ENCODE measurements at places on chromosomes 4 and X. TPM values are rescaled to one million over a fixed set of nuclear protein-coding genes. Genes with fewer than 3 reads are reported as not detected.

The PITX2 gene
- total RNA-seq, result not detected

GRCh38 chr4:72900952-72901351, 168.6 kb downstream of the COX18 start:
- DNase-seq, result peak; percentile 19

DNA sequence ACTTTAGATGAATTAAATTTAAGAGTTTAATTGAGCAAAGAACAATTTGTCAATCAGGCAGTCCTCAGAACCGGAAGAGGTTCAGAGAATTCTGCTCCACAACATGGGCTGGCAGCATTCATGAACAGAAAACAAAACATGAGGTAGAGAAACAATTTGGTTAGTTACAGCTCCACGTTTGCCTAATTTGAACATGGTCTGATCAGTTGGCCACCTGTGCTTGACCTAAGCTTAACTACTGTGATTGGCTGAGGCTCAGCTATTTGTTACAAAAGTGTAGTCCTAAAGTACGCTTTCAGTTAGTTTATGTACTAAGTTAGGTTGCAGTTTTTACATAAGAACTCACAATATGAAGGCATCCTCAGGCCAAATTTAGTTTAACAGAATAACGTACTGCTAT, 258.6 kb downstream of the ADAM29 start:
- no peak for DNase-seq

- DNase-seq, result no peak
Measured at GRCh38 chr4:89365776-89366175, 58.2 kb upstream of the GPRIN3 start.

The PPARGC1A gene
- not detected for total RNA-seq

DNA sequence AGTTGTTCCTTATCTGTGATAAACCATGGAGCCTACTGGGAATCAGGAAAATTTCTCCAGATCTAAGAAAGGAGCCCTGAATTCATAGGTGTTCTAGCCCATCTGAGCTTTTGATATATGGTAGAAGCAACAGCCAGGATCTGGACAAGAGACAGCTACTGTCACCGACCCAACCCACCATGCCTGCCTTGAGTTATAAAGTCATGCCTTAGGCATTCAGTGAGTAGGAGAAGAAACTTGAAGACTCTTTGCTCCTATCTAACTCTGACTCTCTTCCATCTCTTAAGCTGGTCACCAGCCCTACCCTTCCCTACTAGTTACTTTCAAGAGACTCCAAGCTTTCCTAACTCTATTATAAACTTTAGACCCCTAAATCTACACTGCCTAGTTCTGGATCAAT, 83.9 kb upstream of the FAM9B start:
- DNase-seq, result no peak

- no peak for DNase-seq
Measured at GRCh38 chr4:147958489-147959065, 226.7 kb downstream of the ARHGAP10 start.

GRCh38 chrX:1261285-1261684, 7.3 kb upstream of the CSF2RA start:
- DNase-seq, result no peak

GRCh38 chrX:50801135-50801534, 12.9 kb downstream of the SHROOM4 start:
- no peak for DNase-seq

DNA sequence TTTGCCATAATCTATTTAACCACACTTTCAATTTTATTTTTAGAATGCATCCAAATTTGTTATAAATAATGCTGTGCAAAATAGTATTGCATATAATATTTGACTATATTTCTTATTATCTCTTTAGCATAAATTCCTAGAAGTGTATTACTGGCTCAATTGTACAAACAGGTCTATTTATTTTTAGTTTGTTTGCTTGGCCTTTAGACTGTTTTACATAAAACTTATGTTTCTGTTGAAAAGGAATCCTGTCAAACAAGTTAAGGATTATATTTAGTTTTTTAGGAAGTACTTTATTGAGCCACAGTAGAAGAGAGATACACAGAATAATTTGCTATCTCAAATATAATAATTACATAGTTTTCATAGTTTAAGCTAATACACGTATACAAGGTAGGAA, 413.8 kb downstream of the GBA3 start:
- no peak for DNase-seq

GRCh38 chrX:117522725-117523700, 593.6 kb downstream of the KLHL13 start:
- no peak for DNase-seq

DNA sequence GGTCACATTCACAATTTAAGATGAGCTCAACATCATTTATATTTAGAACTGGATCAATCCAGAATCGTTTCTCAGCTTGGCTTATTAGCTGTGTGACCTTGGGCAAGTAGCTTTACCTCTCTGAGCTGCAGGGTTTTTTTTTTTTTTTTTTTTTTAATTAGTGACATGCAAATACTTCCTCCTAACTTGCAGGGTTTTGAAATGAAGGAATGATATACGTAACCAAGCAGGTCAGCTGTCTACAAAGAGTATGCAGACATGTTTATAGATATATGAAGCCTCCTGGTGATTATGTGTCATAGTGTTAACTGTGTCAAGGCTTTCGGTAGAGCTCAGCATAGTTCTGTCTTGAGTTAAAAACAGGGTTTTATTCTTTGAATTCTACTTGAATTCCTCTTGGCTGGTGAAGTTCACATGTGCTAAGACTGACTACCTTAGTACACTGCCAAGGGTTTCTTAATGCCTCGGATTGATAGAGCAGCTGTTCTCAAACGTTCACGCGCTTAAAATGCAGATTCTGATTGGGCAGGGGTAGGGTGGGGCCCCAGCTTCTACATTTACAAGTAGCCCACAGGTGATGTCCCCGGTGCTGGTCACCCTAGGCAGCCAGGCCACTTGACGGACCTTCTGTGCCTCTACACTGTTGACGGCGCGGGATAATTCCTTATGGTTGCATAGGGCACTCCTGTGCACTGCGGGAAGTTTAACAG, 654 bp upstream of the STS start:
- peak; percentile 43 for DNase-seq

- DNase-seq, result no peak
Measured at GRCh38 chrX:13536551-13536950, 32.9 kb upstream of the EGFL6 start.

The EFHC2 gene
- 2.6 TPM for total RNA-seq

DNA sequence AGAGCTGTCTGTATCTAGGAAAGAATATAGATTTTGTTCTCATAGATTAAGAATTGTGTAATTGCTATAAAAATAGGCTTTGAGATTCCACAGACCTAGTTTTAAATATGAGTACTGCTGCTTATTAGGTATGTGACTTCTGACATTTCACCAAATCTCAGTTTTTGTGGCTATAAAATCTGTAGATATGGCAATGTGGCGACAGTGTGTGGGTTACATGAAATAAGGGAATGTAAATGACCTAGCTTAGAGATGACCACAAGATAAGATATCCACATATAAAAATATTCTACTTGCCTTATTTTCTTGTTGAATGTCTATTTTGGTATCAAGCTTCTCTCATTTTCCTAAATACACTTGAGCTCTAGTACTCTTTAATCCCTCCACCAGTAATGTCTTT, 193.8 kb downstream of the UNC5C start:
- DNase-seq, result no peak

GRCh38 chrX:103256651-103257050, 1.7 kb upstream of the TCEAL8 start:
- DNase-seq, result no peak

DNA sequence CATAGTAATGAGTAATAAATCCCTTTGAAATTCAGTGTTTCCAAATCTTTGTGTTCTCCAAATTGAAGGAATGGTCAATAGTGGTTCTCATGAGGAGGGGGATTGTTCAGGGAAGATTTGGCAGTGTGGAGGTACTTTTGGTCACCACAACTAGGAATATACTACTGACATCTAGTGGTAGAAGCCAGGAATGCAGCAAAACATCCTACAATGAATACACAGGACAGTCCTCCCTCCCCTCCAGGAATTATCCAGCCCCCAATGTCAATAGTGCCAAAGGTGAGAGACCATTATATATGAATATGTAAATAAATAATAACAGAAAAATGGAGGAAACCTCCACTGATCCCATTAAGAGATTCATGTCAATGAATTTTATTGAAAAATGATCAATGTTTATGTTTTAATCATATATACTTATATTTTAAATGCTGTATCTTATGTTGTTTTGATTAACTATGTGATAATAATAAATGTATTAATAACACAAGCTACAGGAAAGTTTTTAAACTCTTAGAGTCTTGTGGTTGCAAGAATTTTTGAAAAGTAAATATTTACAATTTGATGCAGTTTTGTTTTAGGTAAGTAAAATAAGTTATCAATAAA, 14.4 kb upstream of the FAM9A start:
- DNase-seq, result peak; percentile 55

The GYPE gene
- 36.0 TPM for total RNA-seq

The HSPA4L gene
- 33.9 TPM for total RNA-seq

- DNase-seq, result no peak
Measured at GRCh38 chrX:136779346-136779781, 1.4 kb downstream of the ARHGEF6 start.

DNA sequence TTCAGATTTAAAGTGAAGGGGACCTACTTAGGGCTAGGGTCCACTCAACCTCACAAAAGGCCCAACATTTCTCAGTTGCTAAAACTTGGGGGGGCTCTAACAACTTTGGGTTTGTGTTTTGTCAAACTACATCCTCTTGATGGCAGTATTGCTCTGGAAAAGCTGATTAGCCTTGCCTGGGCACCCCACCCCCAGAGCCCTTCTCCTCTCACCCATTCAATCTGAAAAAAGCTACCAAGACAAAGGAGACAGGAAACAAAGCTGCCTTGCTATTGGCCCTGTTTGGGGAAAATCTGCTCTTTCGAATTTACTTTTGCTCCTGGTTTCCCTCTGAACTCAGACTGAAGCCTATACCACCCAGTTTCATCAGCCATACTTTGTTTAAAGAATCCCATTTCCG, 195.2 kb upstream of the STK26 start:
- peak; percentile 22 for DNase-seq

The GRID2 gene
- total RNA-seq, result not detected

The PWWP3B gene
- not detected for total RNA-seq

GRCh38 chr4:145283909-145284308, 103.5 kb upstream of the OTUD4 start:
- no peak for DNase-seq

The NUDT6 gene
- 9.5 TPM for total RNA-seq

The ADH1B gene
- 0.71 TPM for total RNA-seq

The TMPRSS11A gene
- not detected for total RNA-seq

GRCh38 chr4:149574971-149575370, 240.7 kb downstream of the IQCM start:
- no peak for DNase-seq

The CT45A10 gene
- total RNA-seq, result 107 TPM

The CXCR3 gene
- total RNA-seq, result not detected

GRCh38 chr4:5709207-5709575, 832 bp upstream of the EVC2 start:
- DNase-seq, result no peak

The TMEM164 gene
- 57.3 TPM for total RNA-seq

DNA sequence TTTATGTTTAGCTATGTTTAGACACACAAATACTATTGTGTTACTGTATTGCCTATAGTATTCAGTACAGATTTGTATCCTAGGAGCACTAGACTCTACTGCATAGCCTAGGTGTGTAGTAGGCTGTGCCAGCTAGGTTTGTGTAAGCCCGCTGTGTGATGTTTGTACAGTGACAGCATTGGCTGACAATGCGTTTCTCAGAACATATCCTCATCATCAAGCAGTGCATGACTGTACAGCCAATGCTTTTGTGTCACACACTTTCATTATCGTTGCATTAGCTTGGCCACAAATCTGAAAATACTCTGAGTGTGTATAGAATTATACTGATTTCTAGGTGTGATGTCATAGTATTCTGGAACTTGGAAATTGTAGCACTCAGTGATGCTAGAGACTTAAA, 63.4 kb downstream of the CLDN34 start:
- DNase-seq, result no peak

GRCh38 chr4:112418092-112418491, 97.9 kb downstream of the NEUROG2 start:
- DNase-seq, result no peak

The ETDA gene
- not detected for total RNA-seq

The NPNT gene
- 0.20 TPM for total RNA-seq

- DNase-seq, result no peak
Measured at GRCh38 chr4:86595426-86595805, 1.3 kb downstream of the PTPN13 start.
